ENCODE measurements at places on chromosomes 4 and X.

GRCh38 chr4:140704964-140705363 is 51.2 kb downstream of the TBC1D9 start:
- no peak for DNase-seq

DNA sequence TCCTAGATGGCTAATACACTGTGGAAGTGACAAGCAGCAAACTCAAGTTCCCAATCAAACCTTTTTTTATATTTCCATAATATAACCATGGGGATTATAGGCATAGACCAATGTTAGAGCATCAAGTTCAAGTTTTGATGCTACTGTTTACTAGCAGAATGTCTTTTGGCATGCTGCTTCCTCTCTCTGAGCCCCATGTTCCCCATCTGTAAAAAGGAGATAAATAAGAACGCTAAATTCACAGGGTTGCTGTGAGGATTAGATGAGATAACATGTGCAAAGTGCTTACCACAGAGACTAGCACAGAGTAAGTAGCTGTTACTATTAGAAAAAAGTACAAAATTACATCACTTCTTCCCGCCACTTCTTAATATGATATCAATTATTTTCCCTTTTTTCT is 18.0 kb downstream of the MBNL3 start:
- DNase-seq: no peak

GRCh38 chr4:25769251-25769650 is 93.5 kb downstream of the SEL1L3 start:
- DNase-seq: no peak

GRCh38 chr4:24867766-24868296 is 45.0 kb downstream of the CCDC149 start:
- no peak for DNase-seq

DNA sequence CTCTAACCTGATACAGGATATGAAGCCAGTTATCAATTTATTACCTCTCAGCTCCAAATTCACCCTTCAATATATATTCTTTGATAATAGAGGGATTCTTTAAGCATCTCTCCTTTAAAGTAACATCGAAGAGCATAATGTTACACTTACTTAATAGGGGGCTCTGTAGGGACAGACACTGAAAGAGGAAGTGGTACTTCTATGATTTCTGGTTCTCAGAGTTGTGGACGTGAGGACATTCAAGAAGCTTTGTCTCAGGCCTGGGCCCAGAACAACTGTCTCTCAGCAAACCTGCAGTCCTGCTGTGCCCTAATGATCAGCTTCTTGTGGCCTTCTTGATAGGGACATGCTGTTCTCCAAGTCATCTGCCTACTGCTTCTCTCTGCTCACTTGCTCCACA is 4.2 kb upstream of the ZXDB start:
- DNase-seq: no peak

DNA sequence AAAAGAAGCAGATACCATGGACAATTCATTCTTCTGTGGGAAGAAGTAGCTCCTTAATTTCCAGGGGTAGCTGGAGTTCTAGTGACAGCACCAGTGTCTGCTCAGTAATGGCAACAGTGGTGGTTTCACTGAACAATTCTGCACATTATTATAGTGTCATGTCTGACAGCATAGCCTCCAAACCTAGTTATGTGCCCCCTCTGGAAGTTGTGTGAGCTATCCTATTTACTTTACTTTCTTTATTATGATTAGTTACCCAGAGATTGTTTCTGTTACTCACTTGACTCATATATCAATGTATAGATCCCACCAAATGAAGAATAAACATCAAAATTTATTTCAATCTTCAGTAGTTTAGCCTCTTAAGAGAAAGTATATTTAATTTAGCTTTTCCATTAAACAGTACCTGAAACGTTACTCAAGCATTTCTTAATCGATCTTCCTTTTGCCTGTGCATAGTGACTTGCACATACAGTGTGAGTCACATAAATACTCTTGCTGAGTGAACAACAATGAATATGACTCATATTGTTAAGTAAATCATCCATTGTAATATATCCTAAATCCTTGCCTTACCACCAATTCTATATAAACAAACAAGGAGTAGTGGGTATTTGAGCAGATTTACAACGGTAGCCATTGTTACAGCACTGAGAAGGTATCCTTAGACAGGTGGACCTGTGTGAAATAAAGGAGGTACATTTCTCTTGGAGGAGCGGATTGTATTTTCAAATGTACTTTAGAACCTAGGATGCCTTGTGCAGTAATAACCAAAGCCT is 534.7 kb downstream of the ANKRD50 start:
- DNase-seq: no peak

- no peak for DNase-seq
Measured at GRCh38 chrX:120264341-120264740, 13.7 kb downstream of the ZBTB33 start.

Data from T-helper 17 cell (primary cell).